ENCODE measurements at places on chromosomes 16 and 17. TPM values are rescaled to one million over a fixed set of nuclear protein-coding genes. Genes with fewer than 3 reads are reported as not detected.

Gene AXIN2
- 16.4 TPM for polyA plus RNA-seq

Gene ATP2C2
- polyA plus RNA-seq, result 1.9 TPM

Gene VTN
- polyA plus RNA-seq, result 0.86 TPM

Gene TPSG1
- polyA plus RNA-seq, result 1.3 TPM

Gene TLCD2
- polyA plus RNA-seq, result 6.1 TPM

Gene TBC1D28
- polyA plus RNA-seq, result not detected

Gene MT1A
- polyA plus RNA-seq, result not detected

Gene ATP2A1
- 618 TPM for polyA plus RNA-seq

DNA sequence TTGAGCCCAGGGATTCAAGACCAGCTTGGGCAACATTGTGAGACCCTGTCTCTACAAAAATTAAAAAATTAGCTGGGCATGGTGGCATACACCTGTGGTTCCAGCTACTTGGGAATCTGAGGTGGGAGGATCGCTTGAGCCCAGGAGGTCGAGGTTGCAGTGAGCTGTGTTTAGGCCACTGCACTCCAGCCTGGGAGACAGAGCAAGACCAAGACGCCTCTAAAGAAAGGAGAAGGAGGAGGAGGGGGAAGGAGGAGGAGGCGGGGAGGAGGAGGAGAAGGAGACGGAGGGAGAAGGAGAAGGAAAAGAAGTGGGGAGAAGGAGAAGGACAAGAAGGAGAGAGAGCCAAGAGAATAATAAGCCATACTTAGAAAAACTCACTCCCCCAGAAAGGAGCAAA is 35.9 kb downstream of the STXBP4 start:
- no peak for DNase-seq

DNA sequence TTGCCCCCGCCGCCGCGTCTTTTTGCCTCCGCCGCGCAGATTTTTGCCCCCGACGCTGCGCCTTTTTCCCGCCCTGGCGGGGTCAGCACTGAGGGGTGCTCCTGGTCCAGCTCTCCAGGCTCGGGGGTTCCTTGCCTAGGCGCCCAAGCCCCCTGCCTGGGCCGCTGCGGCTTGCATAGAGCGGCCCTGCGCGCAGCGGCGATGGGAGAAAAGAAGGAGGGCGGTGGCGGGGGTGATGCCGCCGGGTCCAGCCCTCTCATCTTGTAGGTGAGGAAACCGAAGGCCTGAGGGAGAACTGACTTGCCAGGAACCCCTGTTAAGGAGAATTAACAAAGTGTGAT is 330.8 kb upstream of the WSB1 start:
- DNase-seq, result no peak

GRCh38 chr17:80575057-80575875 is 30.6 kb downstream of the RPTOR start:
- DNase-seq, result peak; percentile 59

GRCh38 chr17:80095038-80095843 is 6.1 kb upstream of the GAA start:
- DNase-seq, result no peak

DNA sequence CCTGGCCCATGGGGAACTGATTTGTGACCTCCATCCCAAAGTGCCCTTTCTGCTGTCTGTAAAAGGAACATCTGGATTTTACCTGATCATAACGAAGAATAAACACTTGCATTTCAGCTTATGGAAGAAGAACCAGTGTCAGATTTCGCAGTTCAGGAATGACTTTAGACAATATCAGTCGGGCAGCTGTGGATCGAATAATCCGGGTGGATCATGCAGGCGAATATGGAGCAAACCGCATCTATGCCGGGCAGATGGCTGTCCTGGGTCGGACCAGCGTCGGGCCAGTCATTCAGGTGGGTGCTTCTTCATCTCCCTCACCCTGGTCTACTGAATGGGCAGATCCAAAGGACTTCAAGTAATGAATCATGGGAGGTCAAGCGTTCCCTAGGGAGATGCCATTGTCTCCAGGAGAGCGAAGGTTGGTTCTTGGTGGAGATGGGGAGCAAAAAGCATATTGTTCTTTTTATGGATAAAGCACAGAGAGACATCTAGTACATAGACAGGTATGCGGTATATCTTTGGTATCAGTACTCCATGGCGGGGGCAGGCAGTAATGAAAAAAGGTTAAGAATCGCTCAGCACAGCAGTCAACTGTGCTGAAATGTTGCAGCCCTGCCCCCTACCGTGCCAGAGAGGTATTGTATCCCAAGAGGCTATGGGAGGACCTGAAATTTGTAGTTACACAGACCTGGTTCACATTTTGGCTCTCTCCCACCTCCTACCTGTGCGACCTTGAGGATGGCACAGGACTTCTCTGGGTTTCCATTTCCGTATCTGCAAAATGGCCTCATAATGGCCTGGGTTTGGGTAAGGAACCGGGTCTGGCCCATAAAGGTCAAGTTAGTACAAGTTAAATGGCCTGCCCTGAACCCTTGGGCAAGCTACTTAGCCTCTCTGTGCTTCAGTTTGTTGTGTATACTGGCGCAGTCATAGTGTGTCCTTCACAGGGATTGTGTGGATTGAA is 4.7 kb downstream of the COQ7 start:
- no peak for DNase-seq

- DNase-seq, result no peak
Observed at GRCh38 chr16:51231702-51232101, 80.6 kb upstream of the SALL1 start.

- DNase-seq, result no peak
Observed at GRCh38 chr17:45651145-45651709, 132.9 kb upstream of the CRHR1 start.

GRCh38 chr16:14302031-14302398 is 230.9 kb downstream of the MRTFB start:
- DNase-seq, result peak; percentile 67

DNA sequence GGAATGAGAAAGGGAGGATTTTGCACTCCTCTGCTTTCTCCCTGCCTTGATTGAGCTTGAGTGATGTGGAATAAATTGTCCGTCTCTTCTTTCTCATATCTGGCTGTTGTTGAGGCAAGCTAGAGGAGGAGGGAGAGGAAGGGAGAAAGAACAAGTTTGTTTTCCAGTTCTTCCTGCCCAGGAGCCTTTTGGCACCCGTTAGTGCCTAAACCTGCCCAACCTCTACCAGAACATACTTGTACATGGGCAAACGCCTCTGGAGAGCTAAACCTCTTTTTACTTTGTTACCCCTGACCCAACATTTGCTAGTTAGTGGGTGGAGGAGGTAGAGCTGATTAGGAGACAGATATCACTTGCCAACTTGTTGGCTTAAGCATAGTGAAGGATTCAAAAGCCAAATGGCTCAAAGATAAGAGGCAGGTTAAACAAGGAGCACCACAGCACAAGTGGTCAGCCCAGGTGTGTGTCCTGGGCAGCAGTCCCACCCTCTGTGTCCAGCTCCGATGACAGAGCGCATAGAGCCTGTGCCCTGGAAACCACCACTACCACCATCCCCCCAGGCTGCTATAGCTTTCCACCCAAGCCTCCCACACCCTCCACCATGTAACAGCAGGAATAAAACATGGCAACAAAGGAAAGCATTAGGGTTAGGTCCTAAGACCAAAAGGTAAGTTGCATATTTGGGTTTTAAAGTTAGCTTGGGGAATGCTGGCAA is 6.5 kb downstream of the ODF4 start:
- DNase-seq, result no peak

- no peak for DNase-seq
Observed at GRCh38 chr16:35754391-35755369, 2295.3 kb downstream of the TP53TG3F start.

DNA sequence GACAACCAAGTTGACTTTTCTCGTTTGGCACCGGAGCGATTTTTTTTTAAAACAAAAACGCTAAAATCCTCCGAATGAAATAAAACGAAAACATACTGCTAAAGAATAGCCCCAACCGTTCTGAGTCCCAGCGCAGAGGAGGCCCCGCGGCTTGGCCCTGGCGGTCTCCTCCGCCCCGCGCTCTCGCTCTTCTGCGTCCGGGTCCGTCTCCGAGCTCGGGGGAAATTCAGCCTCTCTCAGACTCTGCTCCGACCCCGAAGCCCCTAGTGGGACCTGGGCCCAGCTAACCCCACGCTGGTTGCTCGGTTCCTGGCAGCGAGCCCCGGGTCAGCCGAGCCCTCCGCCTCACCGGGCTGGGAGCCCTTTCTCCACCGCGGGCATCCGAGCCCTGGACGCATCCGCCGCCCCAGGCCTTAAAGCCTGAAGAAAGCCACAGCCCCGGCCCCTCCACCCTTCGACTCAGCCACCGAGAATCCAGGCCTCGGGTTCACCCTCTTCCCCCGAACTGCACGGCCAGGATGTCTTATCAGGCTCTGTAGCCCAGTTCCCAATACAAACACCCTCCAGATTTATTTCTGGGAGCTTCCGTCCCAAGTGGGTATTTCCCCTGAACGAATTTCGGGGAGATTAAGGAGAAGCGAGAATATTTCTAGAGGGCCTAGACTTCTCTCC is 1.2 kb downstream of the TBX2 start:
- DNase-seq, result no peak

- DNase-seq, result no peak
Observed at GRCh38 chr16:27999687-28000086, 63.8 kb downstream of the GSG1L start.

GRCh38 chr17:67801626-67802175 is 23.6 kb upstream of the BPTF start:
- DNase-seq, result no peak

- DNase-seq, result peak; percentile 14
Observed at GRCh38 chr16:77896415-77897128, 108.2 kb downstream of the VAT1L start.

DNA sequence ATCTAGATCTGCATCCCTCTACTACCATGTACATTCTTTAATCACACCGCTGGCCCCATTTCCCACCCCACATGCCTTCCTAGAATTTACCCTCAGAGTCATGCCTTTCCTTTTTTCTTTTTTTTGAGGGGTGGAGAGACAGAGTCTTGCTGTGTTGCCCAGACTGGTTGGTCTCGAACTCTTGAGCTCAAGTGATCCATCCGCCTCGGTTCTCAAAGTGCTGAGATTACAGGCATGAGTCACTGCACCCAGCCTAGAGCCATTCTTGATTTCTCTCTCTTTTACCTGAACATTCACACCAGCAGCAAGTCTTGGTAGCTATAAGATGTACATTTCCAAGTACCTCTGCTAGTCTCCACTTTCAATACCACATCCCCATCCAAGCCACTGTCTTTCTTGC is 2.1 kb downstream of the PAGR1 start:
- DNase-seq, result no peak

GRCh38 chr17:74532115-74532514 is 840 bp upstream of the CD300LB start:
- peak; percentile 36 for DNase-seq

DNA sequence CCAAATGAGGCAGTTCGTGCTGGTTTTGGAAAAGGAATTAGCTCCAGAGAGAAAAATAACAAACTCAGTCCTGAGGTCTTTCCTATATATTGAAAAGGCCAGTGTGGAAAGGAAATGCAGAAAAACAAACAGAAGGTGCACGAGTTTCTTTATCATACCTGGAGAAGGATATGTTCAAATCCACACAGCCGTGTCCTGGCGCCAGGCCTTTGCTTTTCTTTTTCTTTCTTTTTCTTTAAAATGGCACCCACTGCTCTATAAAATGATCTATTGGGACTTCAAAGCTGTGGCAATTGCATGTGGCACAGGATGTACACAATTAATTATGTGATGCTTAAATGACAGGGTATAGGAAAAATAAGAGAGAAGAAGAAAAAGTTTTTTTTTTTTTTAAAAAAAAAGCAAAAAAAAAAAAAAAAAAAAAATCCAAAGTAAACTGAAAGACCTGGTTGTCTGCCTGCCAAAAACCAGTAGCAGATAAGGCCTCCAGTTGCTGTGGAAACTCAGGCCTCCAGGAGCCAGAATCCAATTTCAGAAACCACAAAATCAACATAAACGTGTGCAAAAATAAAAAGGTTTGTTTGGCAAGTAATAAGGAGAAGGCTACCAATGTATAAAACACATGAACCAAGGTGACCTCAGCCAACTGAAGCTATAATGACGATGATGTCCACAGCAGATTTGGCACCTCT is 957.6 kb upstream of the SOX9 start:
- no peak for DNase-seq

- no peak for DNase-seq
Observed at GRCh38 chr17:50559674-50560184, 786 bp upstream of the CACNA1G start.

DNA sequence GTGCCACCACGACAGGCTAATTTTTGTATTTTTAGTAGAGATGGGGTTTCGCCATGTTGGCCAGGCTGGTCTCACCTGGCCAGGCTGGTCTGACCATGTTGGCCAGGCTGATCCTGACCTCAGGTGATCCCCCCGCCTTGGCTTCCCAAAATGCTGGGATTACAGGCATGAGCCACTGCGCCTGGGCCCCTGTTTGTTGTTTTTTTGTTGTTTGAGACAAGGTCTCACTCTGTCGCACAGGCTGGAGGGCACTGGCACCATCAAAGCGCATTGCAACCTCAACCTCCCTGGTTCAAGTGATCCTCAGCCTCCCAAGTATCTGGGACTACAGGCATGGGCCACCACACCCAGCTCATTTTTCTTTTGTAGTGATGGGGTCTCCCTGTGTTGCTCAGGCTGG is 43.7 kb upstream of the TAOK1 start:
- DNase-seq, result no peak

- DNase-seq, result no peak
Observed at GRCh38 chr17:39002991-39003715, 36.0 kb upstream of the FBXO47 start.

- DNase-seq, result peak; percentile 84
Observed at GRCh38 chr17:65553009-65553645, 8.3 kb downstream of the AXIN2 start.

- DNase-seq, result peak; percentile 82
Observed at GRCh38 chr16:65260746-65261145, 138.9 kb upstream of the CDH11 start.

DNA sequence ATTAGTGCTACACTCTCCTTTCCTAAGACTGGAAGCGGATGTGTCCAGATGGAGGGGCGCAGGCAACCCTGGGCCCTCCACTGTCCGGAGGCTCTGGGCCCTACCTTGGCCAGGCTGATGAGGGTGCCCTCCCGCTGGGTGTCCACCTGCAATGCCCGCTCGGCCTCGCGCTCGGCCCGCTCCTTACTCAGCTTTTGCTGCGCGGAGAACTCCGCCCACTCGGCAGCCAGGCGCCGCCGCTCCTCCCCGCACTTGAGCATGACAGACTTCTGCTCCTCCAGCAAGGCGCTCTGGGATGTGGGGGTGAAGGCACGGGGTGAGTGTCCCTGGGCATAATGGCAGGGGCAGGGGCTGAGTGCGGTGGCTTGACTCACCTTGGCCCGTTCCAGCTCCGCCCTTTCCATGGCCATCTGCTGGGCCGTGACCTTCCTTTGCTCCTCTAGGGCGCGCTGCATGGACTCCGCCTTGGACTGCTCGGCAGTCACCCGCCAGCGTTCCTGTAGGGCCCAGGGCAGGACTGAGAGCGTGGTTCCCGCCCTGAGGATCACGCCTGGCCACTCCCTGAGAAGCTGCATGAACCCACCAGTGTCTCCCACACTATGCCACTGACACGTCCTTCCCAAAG is 10.1 kb upstream of the MRPL38 start:
- DNase-seq, result no peak

GRCh38 chr16:72043539-72043938 is 10.8 kb upstream of the HP start:
- no peak for DNase-seq
